ENCODE measurements at places on chromosomes 2 and 18. TPM values are rescaled to one million over a fixed set of nuclear protein-coding genes. Genes with fewer than 3 reads are reported as not detected.

TRIM43 gene
- total RNA-seq: not detected

SLC9A4 gene
- 0.12 TPM for total RNA-seq

TBR1 gene
- 0.07 TPM for total RNA-seq

CFAP221 gene
- 9.5 TPM for total RNA-seq

Measured in Calu3 (cell line).